Stimulated activated naive CD8-positive, alpha-beta T cell treated with anti-CD3 and anti-CD28 coated beads, Interleukin-15, amount 100 ng/mL, for 72 hours (primary cell): ENCODE measurements at places on chromosomes 12 and 14.

DNA sequence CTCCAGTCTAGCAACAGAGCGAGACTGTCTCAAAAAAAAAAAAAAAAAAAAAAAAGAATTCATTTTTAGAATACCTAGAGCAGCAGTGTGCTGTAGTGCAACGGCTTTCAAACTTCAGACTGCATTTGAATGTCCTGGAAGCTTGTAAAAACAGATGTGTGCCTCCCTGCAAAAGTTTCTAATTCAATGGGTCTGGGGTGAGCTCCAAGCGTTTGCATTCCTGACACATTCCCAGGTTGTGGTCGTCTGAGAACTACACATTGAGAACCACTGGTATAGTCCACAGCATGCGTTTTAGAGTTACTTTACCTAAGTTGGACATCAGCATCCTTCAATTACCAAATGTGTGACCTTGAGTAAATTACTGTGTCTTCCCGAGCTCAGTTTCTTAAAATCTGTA, 816.8 kb downstream of the NRXN3 start:
- DNase-seq, result no peak

GRCh38 chr14:58947156-58947555, 241.3 kb upstream of the DAAM1 start:
- DNase-seq, result no peak

DNA sequence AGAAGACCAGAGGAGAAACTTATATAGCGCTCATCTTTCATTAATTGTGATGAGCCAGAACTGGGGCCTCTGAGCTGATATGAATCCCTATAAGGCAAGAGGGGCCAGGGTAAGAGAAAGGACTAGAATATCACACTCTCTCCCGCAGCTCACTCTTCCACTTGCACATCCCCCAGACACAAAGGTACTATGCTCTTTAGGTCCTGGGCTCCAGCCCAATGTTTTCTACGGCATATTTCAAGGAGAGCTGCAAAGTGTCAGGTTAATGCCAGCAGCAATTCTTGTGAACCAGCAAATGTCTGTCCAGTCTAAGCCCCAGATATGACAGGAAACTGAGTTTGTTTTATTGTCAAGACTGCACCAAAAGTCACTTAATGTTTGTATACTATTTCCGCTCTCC, 29.4 kb downstream of the PPP2R5E start:
- no peak for DNase-seq

GRCh38 chr12:64992641-64993040, 128.5 kb downstream of the WIF1 start:
- no peak for DNase-seq

GRCh38 chr12:119274636-119275065, 59.9 kb upstream of the CCDC60 start:
- no peak for DNase-seq

GRCh38 chr14:69154779-69155178, 1.9 kb upstream of the DCAF5 start:
- DNase-seq, result no peak

GRCh38 chr12:212715-213526, 1.0 kb downstream of the SLC6A12 start:
- no peak for DNase-seq

- DNase-seq, result no peak
Observed at GRCh38 chr14:84937016-84937415, 592.9 kb upstream of the FLRT2 start.

DNA sequence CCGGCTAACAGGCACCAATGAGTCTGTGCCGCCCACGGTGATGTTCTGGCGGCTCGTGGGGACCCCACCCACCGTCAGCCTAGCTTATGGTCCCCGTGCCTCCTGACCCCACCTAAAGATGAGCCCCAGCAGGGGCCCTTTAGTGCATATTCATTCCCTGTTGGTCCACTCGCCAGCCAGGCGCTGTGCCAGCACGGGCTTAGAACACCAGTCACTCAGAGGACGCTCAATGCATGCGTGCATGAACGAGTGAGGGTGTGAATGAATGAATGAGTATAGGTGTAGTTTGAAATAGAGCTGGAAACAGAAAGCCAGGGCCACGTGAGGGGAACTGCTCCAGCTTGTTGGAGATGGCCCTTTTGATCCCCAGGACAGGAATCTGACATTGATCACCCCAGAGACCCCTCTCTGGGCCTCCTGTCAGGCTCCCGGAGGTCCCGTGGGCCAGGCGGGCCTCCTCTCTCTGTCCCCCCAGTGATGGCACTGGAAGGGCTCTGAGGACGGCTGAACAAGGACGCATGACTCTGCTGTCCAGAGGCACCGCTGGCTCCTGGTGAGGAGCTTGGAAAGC, 193.9 kb upstream of the C14orf180 start:
- DNase-seq, result no peak

DNA sequence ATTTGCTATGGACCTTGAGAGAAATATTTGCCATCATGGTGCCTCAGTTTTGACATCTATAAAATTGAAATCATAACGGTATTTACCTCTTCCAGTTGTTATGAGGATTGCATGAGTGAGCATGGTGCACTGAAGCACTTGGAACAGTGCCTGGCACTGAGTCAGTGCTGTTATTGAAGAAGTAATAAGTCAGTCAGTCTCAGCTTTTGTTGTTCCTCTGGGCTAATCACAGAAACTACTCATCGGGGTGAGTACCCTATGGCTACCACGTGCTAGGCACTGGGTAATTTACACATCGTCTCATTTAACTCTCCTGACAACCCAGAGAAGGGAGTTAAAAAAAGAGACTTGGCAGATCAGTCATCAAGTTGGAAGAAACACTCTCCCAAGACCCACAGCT, 159.5 kb upstream of the NRXN3 start:
- no peak for DNase-seq

GRCh38 chr12:16669756-16670155, 63.8 kb upstream of the LMO3 start:
- DNase-seq, result no peak

GRCh38 chr14:89915114-89915878, 39.2 kb downstream of the EFCAB11 start:
- peak; percentile 60 for DNase-seq

DNA sequence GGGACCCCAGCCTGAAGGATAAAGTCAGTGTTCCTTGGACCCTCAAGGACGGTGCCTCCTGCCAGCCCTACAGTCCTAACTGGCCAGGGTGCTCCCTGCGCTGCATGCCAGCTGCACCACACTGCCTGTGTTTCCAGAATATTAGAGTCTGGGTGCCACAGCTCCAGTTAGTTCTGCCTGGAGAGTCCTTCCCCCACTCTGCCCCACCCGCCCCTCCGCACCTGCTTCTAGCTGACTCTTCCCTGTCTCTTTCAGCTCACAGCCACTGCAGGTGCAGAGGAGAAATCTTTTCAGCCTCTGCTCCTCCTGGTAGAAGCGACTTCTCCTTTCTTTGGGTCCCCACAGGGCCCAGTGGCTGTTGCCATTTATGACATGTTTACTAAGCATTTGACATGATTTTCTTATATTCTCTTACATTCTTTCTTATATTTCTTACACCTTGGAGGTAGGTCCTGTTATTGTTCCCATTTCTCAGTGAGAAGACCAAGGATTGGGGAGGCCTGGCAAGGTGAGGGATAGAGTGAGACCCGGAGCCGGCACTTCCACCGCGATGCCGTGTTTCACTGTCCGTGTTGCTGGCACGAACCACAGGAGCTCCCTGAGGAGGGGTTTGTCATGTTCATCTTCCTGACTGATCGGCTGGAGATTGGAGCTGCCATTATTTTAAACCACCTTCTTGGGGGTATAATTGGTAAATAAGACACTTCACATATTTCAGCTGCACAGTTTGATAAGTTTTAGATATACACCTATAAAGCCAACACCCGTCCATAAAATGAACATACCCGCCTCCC, 29.4 kb downstream of the SYNE3 start:
- DNase-seq, result no peak

- DNase-seq, result no peak
Observed at GRCh38 chr14:100544506-100545141, 42.6 kb downstream of the BEGAIN start.

GRCh38 chr12:11862798-11863197, 207.9 kb upstream of the BCL2L14 start:
- DNase-seq, result no peak
